ENCODE measurements at places on chromosomes 12 and 14.
A peak's percentile ranks its signal among the peaks of the same experiment; 100 is the strongest.

DNA sequence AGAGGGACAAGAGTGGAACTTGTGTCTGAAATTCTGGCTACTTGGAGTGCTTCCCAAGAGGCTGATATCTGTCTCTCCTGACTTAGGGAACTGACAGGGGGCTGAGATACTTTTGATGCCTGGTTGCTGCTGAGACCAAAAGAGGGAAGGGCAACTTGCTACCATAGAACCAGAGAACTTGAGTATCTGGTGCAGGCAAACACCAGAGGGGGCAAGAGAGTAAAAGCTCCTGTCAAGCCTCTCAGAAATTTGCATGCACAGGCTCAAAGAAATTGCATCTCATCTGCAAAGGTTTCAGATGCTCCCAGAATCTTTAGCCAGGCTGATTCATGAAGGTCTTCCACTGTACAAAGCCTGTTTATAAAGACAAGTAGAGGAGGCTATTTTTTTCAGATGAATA, 391.3 kb upstream of the FOXG1 start:
- DNase-seq: peak; percentile 5

GRCh38 chr14:25400607-25401206, 350.8 kb upstream of the STXBP6 start:
- DNase-seq: peak; percentile 8

- DNase-seq: no peak
These were observed 78.5 kb downstream of the CALM1 start for GRCh38 chr14:90475298-90475697.

DNA sequence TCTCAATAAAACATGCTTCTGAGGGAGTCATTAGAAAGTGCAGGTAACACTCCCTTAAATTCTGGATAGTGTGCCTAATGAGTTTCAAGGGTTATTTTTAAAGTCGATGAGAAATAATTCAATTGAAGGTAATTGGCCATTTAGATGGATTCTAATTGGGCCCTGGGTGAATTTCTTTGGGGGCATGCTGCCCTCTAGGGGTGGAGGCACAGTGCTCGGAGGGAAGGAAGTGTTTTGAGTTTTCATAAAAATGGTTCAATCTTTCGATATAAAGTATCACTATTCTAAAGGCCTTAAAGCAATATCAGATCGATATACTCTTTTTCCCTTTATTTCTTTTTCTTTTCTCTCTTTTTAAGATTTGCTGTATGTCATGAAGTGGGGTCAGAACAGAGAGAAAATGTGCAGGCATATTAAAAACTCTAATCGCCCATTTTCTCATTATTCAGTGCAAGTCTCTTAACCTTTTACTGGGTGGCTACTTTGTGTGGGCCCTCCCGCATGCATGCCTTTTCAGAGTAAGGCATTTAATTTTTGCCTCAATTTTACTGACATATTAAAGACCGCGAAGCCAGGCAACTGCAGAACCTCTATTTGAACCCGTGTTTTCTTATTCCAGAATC, 25.5 kb downstream of the NKX2-8 start:
- peak; percentile 31 for DNase-seq

DNA sequence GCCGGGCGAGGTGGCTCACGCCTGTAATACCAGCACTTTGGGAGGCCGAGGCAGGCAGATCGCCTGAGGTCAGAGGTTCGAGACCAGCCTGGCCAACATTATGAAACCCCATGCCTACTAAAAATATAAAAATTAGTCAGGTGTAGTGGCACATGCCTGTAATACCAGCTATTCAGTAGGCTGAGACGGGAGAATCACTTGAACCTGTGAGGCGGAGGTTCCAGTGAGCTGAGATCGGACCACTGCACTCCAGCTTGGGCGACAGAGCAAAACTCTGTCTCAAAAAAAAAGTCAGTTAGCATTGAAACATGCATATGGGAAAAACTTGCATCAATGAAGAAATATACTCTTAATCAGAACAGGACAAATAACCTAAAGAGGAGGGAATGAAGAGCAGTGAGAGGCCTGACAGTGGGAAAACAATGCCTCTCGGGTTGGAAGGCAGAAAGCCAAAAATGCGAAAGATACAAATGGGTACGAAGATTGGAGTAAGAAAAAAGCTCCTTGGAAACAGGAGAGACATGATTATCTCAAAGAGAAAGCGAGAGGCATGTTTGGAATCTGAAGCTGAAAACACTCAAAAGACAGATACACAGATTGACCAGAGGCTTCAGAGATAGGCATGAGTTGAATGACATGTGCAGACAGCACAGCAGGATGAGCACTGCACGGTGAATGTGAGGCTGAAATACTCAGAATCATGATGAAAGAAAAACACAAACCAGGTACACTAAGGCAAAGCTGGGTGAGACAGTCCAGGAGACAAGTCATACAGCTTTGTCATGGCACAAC, 30.6 kb downstream of the RESF1 start:
- DNase-seq: peak; percentile 31

GRCh38 chr12:26821212-26821701, 11.7 kb downstream of the ITPR2 start:
- DNase-seq: no peak

- no peak for DNase-seq
These were observed 192.8 kb downstream of the GRIN2B start for GRCh38 chr12:13788626-13789025.

GRCh38 chr12:3752741-3753486, at the start of gene CRACR2A:
Gene CRACR2A (minus strand): TSS chr12:3753109. CDS start chr12:3696999, 56,110 bp downstream.
- peak; percentile 74 for DNase-seq

GRCh38 chr14:52461721-52462120, 90.6 kb downstream of the TXNDC16 start:
- DNase-seq: no peak

Data from HTR-8/SVneo (cell line).